NCI-H460 (cell line): ENCODE measurements at places on chromosomes 11 and 22. TPM values are rescaled to one million over a fixed set of nuclear protein-coding genes. Genes with fewer than 3 reads are reported as not detected.

GRCh38 chr22:21055564-21055834, 9.8 kb downstream of the LRRC74B start:
- no peak for DNase-seq

DNA sequence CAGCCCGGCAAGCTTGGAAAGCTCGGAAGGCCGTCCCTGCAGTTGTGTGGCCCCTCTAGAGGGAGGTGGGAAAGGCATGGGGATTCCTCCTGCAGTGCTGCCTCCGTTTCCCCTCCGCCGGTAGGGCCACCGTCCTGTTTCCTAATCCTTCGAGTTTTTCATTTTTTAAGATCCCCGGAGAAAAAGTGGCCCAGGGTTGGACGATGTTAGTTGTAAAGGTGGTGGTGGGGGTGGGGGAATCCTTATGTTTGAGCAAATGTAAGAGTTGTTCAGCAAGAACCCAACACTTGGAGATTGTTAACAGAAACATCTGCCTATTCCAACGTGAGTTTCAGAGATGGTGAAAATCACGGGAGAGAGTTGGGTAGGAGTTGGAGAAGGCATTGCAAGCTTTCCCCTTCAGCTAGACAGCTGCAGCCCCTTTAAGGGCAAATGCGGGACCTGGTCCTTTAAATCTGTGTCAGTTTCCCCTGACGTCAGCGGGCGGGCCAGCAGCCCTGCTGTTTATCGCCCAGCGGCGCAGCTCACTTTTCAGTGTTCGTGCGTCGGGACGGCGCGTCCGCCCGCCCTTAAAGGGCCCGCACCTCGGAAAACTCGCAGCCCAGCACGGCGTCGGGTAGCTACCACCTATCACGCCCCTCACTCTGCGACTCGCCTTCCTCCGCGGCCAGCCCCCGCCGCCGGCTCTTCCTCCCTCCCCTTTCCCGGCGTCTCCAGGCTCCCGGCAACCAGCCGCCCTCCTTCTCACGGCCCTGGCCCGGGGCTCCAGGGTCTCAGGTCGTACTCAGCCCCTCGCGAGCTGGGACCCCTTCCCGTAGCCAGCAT, at the start of gene SIDT2:
Gene SIDT2, plus strand, starts transcription at position 534 of the 825 bp plus-strand sequence. CDS start 521 bp downstream, outside the sequence.
- peak; percentile 78 for DNase-seq

GRCh38 chr11:126152586-126152985, 58.9 kb downstream of the RPUSD4 start:
- no peak for DNase-seq

DNA sequence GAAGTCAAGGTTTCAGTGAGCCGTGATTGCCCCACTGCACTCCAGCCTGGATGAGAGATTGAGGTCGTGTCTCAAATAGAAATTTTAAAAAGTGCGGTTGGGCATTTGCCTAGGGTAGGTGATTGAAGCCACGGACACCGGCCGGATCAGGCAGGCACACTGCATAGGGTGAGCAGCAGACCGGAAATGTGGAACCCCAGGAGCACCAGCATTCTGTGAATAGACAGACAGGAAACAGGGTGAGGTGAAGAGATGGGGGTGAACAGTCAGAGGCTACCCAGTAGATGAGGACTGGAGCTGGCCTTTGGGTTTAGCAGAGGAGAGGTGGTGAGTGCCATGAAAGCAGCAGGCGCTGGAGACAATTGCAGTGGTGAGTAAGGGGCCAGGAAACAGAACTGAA, 43.5 kb downstream of the PPFIA1 start:
- no peak for DNase-seq

FAM181B gene
- total RNA-seq, result not detected in 2 replicates

DNA sequence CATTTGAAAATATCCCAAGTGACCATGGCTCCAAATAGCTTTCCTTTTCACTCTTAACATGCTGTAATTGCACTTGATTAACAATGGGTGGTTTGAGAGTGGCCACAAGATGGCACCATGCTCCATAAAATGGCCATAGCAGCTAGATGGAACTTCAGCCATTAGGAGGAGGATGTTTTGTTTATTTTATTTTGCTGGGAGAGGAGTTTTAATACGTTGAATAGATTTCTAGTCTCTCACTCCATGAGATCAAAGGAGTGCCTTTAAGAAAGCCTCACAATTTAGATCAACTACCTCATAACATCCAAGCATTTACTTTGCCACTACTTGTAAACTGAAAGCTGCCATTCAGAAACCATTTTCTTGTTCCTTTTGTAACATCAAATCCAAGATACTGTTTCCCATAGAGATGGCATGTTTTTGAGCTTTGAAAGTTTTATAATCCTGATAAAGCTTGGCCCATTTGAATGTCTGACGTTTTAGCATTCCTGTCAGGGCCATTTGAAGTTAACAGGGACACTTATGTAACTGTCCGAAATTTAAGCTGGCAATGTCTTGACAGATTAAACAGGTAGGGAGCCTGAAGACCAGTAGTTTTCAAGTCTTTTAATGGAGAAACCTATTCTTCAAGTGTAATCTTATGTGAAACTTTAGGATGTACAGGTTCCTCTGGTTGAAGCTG, 4.7 kb downstream of the FEN1 start:
- peak; percentile 70 for DNase-seq

- no peak for DNase-seq
These were observed 32.2 kb upstream of the SYT9 start for GRCh38 chr11:7219491-7219890.

ACTN3 gene
- total RNA-seq, result not detected in 2 replicates

SLC17A6 gene
- total RNA-seq, result not detected in 2 replicates

- DNase-seq, result no peak
These were observed 390.6 kb downstream of the SOX6 start for GRCh38 chr11:15965562-15966250.

ST14 gene
- total RNA-seq, result not detected in 2 replicates

DNA sequence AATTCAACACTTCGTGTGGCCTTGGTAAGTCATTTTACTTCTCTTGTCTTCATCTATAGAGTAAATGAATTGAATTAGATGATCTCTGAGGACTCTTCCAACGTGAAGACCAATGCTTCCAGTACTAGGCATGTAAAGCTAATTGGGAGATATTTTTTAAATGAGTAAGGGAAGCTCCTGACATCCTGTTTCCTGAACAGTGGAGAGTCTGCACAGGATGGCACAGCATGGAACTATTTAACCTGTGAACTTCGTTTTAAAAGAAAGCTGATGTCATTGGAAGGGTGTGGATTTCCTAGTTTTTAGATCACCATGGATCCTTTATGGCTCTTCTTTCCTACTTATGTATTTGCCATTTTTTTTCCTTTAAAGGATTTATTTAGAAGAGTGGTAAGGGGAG, 48.4 kb upstream of the HSD17B12 start:
- no peak for DNase-seq

- DNase-seq, result no peak
These were observed 22.6 kb upstream of the DDX6 start for GRCh38 chr11:118813551-118813950.

DNA sequence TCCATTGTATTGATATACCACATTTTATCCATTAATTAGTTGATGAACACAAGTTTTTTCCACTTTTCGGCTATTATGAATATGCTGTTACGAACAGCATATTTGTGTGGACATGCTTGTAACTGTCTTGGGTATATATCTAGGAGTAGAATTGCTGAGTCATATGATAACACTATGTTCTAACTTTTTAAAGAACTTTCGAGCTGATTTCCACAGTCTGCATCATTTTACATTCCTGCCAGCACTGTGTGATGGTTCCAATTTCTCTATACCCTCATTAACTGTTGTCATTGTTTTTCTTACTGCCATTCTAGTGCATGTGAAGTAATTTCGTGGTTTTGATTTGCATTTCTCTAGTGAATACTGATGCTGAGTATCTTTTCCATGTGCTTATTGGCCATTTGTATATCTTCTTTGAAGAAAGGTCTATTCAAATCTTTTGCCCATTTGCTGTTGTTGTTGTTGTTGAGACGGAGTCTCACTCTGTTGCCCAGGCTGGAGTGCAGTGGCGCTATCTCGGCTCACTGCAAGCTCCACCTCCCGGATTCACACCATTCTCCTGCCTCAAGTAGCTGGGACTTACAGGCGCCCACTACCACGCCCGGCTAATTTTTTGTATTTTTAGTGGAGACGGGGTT, 7.4 kb upstream of the RCE1 start:
- no peak for DNase-seq

GRCh38 chr11:115996125-115996807, 492.1 kb upstream of the CADM1 start:
- no peak for DNase-seq

C11orf87 gene
- not detected in 2 replicates for total RNA-seq

GRCh38 chr11:114400915-114401223, 403 bp downstream of the RBM7 start:
- DNase-seq, result no peak

GRCh38 chr11:84788220-84788619, 838.9 kb downstream of the DLG2 start:
- no peak for DNase-seq

- no peak for DNase-seq
These were observed 251.2 kb downstream of the ETS1 start for GRCh38 chr11:128336203-128336602.

DNA sequence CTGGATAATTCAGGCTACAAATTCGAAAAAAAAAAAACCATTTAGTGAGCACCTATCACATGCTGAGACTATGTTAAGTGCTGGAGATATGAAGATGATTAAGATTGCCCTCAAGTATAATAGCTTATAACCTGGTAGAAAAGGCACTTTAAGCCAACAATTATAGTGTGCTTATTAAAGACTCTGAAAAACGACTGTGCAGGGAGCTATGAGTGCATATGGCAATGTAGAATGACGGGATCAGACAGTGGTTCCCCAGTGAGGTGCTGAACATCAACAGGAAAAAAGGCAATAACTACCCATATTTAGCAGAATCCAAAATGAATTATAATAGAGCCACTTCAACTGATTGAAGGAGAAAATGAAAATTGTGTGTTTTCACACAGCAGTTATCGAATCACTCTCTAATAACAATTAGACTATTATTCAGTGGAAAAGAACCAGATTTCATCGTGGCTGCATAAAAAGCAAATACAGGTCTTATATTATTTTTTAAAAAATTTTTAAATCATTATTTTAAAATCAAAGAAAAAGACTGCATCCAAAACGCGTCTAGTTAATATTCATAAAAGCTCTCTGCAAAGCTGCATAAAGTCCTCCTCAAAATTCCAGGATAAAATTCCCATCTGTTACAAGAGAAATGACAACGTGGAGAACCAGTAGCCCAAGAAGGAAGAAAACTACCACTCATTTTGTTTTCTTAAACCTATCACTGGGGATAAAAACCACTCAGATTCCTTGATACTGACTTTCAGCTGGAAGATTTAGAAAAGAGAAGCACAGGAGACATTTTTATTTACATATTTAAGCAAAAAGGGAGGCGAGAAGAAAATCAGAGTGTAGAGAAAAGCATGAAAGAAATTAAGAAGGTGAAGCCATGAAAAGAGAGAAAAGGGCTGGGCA, 1.1 kb downstream of the MTMR2 start:
- DNase-seq, result no peak

DNA sequence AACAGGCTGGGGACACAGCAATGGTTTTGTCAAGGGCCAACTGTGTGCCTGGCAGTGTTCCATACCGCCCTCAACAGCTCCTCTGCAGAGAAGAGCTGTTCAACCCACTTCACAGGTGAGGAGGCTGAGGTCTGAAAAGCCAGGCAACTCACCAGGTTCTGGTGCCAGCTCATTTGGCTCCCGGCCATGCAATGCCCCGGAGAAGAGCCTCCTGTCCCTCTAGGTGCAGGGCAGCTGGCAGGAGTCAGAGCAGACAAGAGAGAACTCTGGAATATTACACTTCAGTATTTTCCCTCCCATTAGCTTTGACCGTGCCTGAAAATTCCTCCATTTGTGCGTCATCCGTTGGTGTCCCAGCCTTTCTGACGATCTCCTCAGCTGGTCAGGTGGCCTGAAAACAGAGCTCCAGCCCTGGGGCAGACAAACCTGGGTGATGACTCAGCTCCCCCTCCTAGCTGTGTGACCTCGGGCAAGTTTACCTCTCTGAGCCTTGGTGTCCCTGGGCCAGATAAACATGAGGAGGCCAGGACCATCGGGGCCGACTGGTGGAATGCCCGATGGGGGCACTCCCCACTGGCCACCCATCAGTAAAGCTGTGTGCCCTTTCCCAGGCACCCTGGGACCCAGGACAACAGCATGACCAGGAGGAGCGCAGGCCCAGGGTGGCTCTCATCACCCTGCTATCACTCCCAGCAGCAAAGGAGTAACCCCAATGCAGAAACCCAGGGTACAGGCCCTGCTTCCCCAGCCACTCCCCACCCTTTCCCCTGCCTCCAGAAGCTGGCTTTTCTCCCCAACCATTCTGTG, 9.6 kb upstream of the C1QTNF6 start:
- peak; percentile 47 for DNase-seq

DNA sequence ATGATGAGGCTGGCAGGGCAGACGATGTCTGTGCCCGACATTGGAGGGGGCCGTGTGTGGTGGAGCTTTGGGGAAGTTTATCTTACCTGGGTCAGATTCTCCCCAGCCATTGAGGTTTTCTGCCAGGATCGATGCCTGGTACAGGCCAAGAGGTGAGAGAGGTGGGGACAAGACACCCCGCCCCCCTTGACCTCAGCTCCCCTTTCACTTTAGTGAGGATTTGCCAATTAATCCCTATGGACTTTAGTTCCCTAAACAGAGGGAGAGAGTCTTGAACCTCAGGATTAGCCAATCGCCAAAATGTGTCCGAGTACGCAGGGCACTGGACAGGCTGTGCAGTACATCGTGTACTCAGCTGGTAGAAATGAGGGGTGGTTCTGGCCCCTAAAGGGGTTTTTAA, 541 bp downstream of the HORMAD2 start:
- no peak for DNase-seq

DNA sequence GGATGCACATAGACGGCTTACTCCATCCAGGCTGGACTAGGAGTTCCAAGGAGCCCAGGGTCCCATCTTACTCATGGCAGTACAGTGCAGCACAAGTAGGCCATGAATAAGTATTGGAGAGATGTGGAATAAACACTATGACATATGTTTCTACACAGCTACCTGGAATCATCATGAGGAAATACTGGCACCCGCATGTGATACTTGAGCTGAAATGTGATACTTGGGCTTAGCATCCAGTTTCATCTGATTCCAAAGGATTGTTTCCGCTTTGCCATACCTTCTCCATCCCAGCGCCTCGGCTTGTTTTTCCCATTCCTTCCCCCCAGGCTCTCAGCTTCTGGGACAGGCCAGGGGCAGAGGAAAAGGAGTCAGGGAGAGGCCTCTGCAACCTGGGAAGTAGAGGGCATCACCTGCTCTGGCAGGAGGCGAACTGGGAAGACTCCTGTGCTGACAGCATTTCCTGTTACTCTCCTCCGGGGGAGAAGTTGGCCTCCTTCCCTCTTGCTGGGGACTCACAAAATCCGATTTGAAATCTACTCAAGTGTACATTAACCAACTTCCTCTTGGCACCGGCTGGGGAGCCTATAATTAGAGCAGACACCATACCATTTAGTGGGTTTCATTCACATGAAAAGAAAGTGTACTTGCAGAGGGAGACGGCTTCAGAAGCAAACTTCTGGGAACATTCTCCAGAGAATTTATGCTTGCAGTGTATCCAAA, 187.8 kb downstream of the MIAT start:
- no peak for DNase-seq

DNA sequence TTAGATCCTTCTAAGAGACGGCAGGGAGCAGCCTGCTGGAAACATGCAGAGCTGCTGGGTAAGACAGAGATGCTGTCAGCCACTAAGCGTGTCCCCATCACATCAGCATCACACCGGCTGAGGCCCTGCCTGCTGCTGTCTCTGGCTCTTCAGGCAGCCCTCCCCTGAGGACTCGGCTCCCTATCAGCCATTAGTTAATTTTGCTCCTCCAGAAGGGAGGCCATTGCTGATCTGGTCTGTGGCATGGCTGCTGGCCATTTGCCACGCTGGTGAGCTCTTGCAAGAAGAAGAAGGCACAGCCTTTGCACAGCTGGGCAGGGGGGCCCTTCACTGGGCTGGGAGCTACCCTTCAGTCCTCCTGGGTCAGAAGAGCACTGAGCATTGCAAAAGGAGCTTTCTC, 131.2 kb upstream of the PARVA start:
- no peak for DNase-seq

GRCh38 chr11:86101941-86102407, 33.1 kb upstream of the PICALM start:
- no peak for DNase-seq
